ENCODE measurements at places on chromosomes 1 and 21.

GRCh38 chr1:21126324-21126723 lies 50.4 kb downstream of the EIF4G3 start:
- no peak for DNase-seq

GRCh38 chr1:246753670-246754535 lies 29.7 kb downstream of the SCCPDH start:
- DNase-seq: peak; percentile 78

DNA sequence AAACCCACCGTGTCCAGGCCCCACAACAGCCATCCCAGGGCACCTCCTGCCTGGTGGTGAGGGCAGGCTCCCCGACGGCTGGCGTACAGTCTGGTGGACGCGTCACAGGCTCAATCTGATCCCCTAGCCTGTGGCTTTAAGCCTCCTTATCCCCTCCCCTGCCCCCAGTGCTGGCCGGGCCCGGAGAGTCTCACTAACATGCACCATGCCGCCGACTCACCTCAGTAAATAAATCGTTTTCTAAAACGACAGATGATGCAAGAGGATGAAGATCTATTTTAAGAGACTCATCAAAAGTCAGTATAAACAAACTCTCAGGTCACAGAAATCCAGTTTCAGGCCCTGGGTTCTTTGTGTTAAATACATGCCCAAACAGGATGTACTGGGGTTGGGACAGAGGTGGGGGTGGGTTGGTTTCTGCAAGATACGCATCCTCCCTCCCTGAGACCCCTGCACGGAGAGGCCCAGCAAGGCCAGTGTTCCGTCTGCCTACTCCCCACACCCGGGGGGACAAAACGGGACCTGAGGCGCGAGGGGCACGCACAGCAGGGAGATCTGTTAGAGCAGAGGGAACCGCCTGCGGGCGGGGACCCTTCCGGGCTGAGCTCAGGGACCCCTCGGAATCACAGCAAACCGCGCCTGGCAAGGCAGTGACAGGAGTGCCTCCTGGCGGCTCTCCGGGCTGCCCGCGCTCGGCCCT lies 3.1 kb downstream of the PANK4 start:
- no peak for DNase-seq

- no peak for DNase-seq
These were observed 107.9 kb downstream of the SPSB1 start for GRCh38 chr1:9400425-9401079.

DNA sequence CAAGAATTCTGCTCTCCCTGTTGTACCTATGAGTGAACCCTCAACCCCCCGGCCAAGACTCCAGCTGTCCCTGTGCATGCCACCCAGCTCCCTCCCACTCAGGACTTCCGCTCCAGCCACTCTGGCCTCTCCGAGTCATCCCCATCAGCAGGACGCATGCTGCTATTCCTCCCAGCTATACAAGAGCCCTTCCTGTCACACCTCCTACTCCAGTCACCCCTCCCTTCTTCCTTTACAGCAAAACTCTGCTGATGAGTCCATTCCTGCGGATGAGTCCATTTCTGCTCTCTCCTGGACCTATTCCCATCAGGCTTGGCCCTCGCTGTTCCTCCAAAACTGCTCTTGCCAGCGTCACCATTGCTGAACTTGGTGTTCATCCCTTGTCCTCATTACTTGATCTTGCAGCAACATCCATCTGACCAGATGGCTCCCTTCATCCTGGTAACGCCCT lies 42.2 kb downstream of the H3-3A start:
- DNase-seq: no peak

DNA sequence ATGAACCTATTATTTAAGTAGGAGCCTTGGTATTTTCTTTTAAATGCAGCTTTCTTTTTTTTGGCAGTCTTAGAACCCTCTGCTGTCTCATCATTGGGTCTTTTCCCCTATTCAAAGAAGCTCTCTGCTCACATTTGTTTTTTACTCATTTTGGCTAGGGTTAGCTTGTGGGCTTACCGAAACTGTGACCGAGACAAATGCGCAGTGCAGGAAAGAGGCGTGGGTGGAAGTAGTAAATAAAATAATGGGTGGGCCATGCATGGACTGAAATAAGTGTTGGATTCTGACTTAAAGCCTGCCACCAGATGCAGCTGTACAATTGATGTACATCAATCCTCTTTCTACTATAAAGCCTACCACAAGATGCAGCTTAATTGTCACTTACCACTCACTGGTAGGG lies 14.7 kb downstream of the XPR1 start:
- no peak for DNase-seq

GRCh38 chr1:20165522-20165951 lies 20.4 kb upstream of the UBXN10 start:
- no peak for DNase-seq

GRCh38 chr1:38787041-38787440 lies 72.5 kb downstream of the RRAGC start:
- no peak for DNase-seq

GRCh38 chr21:38807441-38807871 lies 1.7 kb downstream of the ETS2 start:
- no peak for DNase-seq

DNA sequence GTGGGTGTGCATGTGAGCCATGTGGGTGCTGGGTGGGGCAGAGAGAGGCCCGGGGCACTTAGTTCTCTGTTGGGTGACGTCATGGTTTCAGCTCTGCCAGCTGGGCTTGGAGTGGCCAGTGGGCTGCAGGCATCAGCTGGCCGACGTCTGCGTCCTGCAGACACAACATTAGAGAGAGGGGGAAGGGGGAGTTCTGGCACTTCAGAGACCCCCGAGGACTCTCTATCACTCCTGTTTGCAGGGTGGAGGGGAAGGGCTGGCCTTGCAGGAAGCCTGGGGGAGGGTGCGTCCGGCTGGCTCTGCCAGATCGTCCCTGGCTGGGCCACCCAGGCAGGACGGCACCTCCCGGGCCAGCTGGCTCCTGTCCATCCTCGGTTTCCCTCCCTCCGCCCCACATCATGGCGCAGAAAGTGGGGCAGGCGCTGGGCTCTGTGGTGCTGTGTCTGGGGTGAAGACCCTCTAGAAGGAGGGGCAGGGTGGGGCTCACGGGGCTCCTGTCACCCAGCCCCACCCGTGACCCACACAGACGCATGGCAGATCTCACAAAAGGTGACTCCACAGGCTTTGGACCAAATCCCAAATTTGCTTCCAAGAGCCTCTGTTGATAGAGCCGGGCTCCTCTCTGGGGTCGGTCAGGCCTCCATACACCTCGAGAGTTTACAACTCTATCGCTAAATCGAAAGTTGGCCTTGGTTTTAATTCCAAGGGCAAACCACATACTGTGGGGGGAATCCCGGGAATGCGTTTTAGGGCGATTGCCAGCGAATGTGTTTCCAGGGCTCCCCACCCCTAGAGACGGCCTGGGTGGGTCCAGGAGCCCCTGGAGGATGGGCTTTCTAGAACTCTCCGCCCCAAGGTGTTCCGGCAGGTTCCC lies 73.4 kb upstream of the TTC34 start:
- DNase-seq: no peak

DNA sequence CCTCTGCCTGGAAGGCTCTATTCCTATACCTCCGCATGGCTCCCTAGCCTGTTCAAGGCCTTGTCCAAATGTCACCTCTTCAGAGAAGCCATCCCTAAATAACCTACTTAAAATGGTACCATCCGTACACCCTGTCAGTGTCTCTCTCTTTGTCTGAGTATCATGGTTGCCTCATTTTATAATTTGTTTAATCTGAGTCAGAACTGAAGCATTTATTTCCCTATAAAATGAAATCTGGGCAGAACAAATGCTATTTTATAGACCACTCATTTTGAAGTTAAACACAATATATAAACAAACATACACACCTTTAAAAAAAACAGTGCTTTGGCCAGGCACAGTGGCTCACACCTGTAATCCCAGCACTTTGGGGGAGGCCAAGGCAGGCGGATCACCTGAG lies 30.2 kb downstream of the RERE start:
- no peak for DNase-seq

GRCh38 chr1:1374589-1374928 lies 448 bp downstream of the AURKAIP1 start:
- DNase-seq: no peak

DNA sequence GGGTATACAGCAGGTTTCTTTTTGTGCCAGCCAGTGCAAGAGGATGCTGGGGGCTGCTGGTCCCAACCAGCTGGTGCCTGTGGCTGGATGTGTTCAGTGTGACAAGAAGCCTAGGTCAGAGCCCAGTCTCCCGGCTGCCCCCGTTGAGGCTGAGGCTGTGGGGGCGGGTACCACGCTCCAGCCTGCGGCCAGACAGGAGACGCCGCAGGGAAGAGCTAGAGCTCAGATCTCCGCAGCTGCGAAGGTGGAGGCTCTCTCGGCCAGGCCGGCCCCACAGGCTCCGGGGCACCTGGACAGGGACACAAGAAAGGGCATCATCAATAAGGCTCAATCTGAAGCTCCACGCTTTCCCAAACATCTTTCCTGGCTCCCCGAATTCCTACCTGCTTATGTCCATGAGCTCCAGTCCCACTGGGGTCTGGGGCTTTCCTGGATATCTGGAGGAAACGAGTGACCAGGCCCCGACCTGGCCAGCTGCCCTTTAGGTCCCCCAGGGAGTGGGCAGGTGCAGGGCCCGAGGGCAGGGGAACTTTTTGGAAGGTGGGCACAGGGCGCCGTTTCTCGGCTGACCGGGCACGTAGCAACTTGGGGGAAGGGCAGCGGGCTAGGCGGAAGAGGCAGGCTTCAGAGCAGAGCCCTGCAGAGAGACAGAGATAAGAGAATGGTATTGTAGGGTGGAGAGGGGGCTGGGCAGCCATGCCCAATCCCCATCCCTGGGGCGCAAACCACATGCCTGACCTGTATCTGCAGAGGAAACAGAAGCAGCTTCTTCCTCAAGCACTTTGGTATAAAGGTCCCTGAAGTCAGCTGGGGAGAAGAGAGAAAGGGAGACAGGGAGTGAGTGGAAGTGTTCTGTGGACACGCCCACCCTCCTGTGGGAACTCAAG lies 7.4 kb downstream of the ENTREP3 start:
- DNase-seq: no peak

DNA sequence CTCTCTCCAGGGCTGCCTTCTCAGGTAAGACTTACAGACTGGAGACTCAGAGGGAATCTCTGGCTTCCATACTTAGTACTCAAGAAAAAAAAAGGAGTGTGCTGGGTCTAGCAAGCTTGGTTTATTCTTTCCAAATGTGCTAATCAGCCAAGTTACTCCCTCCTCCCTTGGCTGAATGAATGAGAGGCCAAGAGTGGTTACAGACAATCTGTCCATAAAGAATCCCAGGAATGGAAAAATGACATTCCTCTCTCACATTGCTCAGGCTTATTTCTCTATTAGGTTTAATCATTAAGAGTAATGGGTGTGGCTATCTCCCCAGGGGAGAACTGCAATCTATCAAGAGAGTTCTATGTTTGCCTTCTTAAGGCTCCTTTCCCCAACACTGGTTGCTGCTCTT lies 547.3 kb upstream of the PLXNA2 start:
- no peak for DNase-seq

- no peak for DNase-seq
These were observed 14.7 kb downstream of the MSH4 start for GRCh38 chr1:75811211-75811981.

GRCh38 chr1:112264553-112264952 lies 131.5 kb upstream of the CTTNBP2NL start:
- no peak for DNase-seq

DNA sequence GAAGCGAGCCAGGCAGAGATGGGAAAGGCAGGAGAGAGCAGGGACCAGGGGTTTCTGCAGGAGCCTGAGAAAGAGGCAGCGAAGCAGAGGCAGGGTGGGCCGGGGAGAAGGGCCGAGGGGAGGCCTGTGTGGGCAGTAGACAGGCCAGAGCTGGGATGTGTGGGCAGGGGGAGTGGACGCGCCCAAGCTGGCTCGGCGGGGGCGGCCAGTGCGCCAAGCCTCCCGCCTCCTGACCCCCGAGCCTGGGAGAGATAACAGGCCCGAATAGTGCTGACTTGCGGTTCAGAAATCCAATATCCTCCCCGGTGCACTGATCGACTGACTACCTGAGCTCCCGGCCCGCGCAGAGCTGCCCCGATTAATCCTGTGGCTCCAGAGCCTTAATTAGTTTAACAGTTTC lies 41.9 kb downstream of the AHDC1 start:
- no peak for DNase-seq

DNA sequence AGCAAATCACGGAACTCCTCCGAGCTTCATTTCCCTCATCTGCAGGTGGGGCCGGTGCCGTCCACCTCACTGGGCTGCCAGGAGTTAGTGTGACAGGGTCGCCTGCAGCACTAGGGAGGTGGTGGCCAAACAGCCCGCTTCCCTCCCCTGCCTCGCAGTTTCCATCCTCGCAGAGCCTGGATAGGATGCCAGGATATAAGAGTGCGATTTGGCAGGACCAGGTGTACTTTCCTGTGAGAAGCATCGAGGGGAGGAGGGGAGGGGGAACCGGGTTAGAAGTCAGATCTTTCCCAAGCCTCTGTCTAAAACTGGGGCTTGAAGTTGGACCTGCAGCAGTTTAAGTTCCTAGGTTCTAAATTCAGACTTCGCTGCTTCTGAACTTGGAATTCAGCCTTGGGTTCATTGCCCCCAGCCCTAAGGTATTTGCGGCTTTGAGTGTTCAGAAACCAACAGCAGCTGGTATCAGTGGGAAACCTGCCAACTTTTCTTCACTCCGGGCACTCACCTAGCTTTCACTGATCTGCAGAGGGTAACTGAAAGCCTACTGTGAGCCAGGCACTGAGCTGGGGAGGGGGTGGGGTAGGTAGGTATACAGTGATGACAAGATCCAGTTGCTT lies 1.7 kb upstream of the JUN start:
- peak; percentile 62 for DNase-seq

DNA sequence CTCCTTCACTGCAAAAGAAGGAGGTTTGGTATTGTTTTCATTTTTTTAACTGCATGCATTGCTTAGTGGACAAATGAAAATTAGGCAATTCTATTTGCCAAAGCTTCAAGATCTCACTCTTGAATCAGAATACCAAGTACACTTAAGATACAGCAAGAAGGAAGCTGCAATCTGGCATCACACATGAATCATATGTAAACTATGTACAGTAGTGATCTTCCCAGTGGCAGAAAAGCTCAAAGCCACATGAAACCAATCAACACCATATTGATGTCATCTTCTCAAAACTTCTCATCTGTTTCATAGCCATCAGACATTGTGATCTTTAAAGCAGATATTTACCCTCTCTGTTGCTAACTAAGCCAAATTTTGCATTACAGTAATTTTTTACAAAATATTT lies 550.1 kb downstream of the LTN1 start:
- DNase-seq: no peak

GRCh38 chr1:162717548-162718184 lies 72.8 kb upstream of the HSD17B7 start:
- no peak for DNase-seq

- no peak for DNase-seq
These were observed 367.5 kb upstream of the C1orf174 start for GRCh38 chr1:4267381-4268261.

Measured in activated CD8-positive, alpha-beta memory T cell treated with anti-CD3 and anti-CD28 coated beads, Interleukin-2, amount 50 U/mL, for 48 hours (primary cell).